ENCODE measurements at places on chromosomes 1 and 21.

- DNase-seq: no peak
Observed at GRCh38 chr1:182768963-182769362, 20.6 kb upstream of the NPL start.

DNA sequence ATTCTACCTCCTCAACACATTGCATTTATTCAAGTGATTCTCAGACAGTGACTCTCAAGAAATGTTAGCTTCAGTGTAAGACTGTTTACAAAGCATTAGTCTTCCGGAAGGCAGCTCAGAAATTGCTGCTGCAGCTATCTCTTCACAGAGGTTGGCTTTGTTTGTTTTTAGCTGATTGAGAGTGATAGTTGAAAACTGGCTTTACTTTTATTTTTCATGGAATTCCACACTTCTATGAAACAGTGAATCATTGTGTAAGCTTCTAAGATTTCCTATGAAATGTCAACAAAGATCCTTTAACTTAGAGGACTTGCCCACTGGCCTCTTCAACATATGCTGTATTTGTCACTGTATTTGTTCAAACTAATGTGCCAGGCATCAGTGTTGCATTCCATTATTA, 121.3 kb downstream of the TNNI3K start:
- no peak for DNase-seq

- DNase-seq: no peak
Observed at GRCh38 chr1:62901650-62902049, 117.7 kb downstream of the ATG4C start.

- DNase-seq: no peak
Observed at GRCh38 chr1:241217516-241217915, 139.5 kb downstream of the RGS7 start.
